ENCODE measurements at places on chromosomes 3 and 15. TPM values are rescaled to one million over a fixed set of nuclear protein-coding genes. Genes with fewer than 3 reads are reported as not detected.

Gene CHRNA5
- 3.1 TPM for total RNA-seq

Gene TRH
- not detected for total RNA-seq

Gene CRYGS
- 1.9 TPM for total RNA-seq

Gene EXOSC7
- total RNA-seq, result 30.8 TPM

Gene ZMYND10
- total RNA-seq, result 0.24 TPM

Gene XCR1
- total RNA-seq, result 0.14 TPM

Gene ANKUB1
- total RNA-seq, result not detected

Gene COL8A1
- 80.6 TPM for total RNA-seq

Gene PLAAT1
- 0.65 TPM for total RNA-seq

Gene KIF7
- 15.3 TPM for total RNA-seq

Gene EPHB1
- 3.7 TPM for total RNA-seq

Gene MEX3B
- 2.4 TPM for total RNA-seq

Gene SH3GL3
- 0.29 TPM for total RNA-seq

Gene TM4SF18
- total RNA-seq, result 6.6 TPM

Gene ECE2
- total RNA-seq, result not detected

Gene ARMC8
- 52.0 TPM for total RNA-seq

Gene ANKRD63
- not detected for total RNA-seq

Gene MAGI1
- total RNA-seq, result 31.5 TPM

Gene CD86
- 9.7 TPM for total RNA-seq

Gene GPR62
- not detected for total RNA-seq

Gene TUBGCP4
- 12.4 TPM for total RNA-seq

Gene CATSPER2
- total RNA-seq, result 3.2 TPM

Gene SLC28A2
- not detected for total RNA-seq

Gene ADGRG7
- total RNA-seq, result not detected

Gene SERINC4
- not detected for total RNA-seq

Gene CLDN1
- 0.46 TPM for total RNA-seq

Gene RFC4
- total RNA-seq, result 12.4 TPM

Gene CCNB2
- 0.69 TPM for total RNA-seq

Gene CAND2
- 16.8 TPM for total RNA-seq

Gene DTX3L
- 32.0 TPM for total RNA-seq

Gene PTH1R
- total RNA-seq, result 17.9 TPM

Gene RHOV
- not detected for total RNA-seq

Gene RAP2B
- total RNA-seq, result 10.7 TPM

Gene DUOXA2
- not detected for total RNA-seq

Gene SLC22A13
- 0.48 TPM for total RNA-seq

Gene MNS1
- 1.5 TPM for total RNA-seq

Gene GABRA5
- total RNA-seq, result not detected

Gene PRR20G
- not detected for total RNA-seq

Gene GUCA1C
- not detected for total RNA-seq

Gene SGO1
- 0.23 TPM for total RNA-seq

Gene GOLGA8O
- 2.0 TPM for total RNA-seq

Gene IFT57
- total RNA-seq, result 33.6 TPM

Gene ZFAND6
- 45.4 TPM for total RNA-seq

Gene MYRIP
- 5.8 TPM for total RNA-seq

Gene REC114
- not detected for total RNA-seq

Gene RPP25
- 7.5 TPM for total RNA-seq

Gene WDR93
- not detected for total RNA-seq

Gene A4GNT
- total RNA-seq, result not detected

Gene STRIT1
- not detected for total RNA-seq
